CD8-positive, alpha-beta T cell (primary cell): ENCODE measurements at places on chromosomes 16 and 17.

DNA sequence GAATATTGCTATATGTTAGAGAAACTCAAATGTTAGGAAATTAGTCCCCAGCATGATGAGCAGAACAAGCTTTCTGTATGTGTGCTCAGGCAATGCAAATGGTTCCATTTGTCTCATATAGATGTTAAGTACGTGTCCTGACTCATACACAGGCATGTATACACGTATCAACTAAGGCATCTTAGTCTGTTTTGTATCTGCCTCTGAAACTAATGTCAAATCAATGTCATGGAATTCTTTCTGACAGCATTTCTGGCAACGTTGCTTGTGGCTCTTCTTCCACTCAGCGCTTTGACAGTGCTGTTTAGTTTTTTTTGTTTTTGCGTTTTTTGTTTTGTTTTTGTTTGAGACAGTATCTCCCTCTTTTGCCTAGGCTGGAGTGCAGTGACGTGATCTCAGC lies 111.9 kb downstream of the CNTNAP4 start:
- no peak for DNase-seq

GRCh38 chr17:58335779-58336455 lies 7.3 kb upstream of the TSPOAP1 start:
- peak; percentile 70 for DNase-seq

- peak; percentile 8 for DNase-seq
These were observed 3.4 kb downstream of the ARL16 start for GRCh38 chr17:81680150-81680549.

DNA sequence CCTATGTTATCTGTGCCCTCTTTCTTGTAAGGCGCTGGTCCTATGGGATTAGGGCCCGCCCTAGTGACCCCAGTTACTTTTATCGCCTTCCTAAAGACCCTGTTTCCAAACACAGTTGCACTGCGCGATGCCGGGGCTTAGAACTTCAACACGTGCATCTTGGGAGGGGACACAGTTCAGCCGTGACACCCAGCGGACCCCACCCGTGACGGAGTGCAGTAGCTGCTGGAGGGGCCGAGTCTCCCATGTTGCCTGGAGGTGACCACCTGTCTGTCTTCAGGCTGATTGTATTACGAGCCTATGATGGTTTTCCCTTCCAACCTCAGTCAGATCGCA lies 9.4 kb downstream of the BAIAP2 start:
- DNase-seq = no peak

DNA sequence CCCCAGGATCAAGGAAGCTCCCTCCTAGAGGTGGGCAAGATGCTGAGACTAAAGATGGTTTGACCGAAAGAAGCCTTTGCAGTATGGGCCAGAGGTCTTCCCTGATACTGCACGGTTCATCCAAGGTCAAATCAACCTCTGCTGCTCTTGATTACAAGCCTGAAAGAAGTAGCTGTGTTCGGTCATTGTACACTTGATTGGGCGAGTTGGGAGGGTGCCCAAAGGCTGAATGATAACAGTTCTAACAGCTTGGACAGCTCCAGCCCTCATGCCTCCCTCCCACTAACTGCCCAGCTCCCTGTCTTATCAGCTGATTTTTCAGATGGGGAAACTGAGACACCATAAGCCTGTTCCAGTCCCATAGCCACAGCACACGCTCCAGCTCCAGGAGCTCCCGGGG lies 42.8 kb downstream of the ABCC12 start:
- no peak for DNase-seq
